ENCODE measurements at places on chromosomes 16 and 17.

DNA sequence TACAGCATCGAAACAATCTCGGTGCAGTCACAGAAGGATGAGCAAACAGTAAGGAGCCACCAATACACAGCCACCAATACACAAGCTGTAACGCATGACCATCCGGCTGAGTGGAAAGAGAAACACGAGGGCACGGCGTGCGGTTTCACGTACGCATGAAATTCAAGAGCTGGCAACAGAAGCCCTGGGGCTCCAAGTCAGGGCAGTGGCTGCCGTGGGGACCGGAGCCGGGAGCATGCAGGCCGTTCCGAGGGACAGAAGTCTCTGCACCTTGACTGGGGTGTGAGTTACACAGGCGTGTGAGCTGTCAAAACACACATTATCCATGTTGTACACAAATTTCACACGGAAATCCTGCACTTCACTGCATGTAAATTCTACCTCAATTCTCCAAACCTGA lies 50.6 kb upstream of the METRNL start:
- DNase-seq = no peak

- no peak for DNase-seq
Observed at GRCh38 chr17:4978726-4979125, 8.7 kb downstream of the CAMTA2 start.

- DNase-seq = no peak
Observed at GRCh38 chr17:66627985-66628384, 206.9 kb upstream of the CACNG5 start.

DNA sequence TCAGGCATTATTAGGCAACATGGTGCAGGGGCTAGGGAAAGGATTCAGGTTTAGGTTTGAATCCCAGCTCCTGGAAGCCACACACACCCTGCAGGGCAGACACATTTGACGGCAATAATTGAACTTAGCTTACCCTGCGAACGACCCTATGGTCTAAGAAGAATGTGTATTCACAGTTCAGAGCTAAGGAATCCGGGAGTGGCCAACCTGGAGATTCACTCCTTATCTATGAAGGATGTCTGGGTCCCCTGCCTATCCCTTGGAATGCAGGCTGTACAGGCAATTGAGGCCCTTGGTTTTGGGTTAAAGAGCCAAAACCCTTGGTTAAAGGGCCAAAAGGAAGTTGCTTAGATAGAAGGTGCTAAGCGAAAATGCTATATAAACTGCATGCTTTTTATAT lies 2.9 kb upstream of the SYT17 start:
- no peak for DNase-seq

DNA sequence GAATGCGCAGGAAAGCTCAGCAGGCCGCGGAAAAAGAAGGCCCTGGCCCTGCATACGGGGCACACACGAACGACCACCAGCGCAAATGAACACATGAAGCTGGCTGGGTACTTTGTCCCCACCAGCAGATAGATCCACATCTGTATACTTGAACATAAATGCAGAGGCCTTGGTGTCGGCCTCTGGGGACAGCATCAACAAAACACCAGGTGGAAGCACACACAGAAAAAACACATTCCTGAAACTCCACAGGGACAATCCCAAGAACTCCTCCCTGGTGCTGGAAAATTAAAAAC lies 606 bp upstream of the ZBTB4 start:
- no peak for DNase-seq

GRCh38 chr17:77128896-77129567 lies 11.7 kb upstream of the SEC14L1 start:
- DNase-seq = no peak

DNA sequence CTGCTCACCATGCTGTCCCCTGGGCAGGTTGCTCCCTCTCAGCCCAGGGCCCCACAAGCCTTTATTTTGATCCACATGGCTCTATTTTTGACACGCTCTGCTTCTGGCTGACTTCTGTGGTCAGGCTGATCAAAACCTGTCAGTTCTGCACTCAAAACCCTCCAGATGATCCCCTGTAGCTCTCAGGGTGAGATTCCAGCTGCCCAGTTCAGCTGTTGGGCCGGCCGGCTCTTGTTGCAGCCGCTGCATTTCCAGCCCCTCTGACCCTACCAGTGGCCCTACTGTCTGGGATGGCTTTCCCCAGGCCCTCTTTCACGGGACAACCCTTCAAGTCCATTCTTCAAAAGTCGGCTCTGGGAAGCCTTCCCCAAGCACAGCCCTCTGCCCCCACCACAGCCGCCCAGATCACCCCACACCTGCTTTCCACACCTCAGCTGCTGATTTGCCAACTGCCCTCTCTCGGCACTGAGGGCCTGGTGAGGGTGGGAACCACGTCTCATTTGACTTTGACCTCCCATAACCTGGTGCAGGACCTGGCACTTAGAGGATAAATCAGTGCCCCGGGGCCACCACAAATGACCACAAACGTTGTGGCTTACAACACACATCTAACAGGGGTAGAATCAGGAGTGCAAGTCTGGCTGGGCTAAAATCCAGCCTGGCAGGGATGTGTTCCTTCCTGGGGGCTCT lies 16.3 kb upstream of the CACNG4 start:
- no peak for DNase-seq

GRCh38 chr17:59832883-59833379 lies 59.8 kb downstream of the TUBD1 start:
- DNase-seq = no peak

DNA sequence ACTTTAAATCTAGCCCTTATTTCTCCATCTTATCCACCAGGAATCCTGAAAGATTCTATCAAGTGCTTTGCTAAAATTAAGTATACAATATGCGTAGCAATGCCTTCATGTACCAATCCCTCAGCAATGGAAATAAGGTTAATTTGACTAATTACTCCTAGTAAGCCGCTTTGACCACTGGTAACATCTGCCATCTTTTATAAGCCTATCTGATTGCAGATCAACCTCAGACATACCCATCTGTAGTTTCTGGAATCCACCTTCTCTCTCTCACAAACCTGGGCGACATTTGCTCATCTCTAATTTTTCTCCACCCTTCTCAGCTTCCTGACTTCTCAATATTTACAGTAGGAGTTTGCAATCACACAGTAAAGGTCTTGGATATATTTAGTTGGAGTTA lies 138.8 kb upstream of the CRHR1 start:
- no peak for DNase-seq

- DNase-seq = no peak
Observed at GRCh38 chr17:5210091-5210490, 18.4 kb upstream of the ZNF594 start.

- no peak for DNase-seq
Observed at GRCh38 chr17:33050611-33051140, 59.0 kb downstream of the SPACA3 start.

GRCh38 chr17:40616592-40616991 lies 31.0 kb downstream of the SMARCE1 start:
- DNase-seq = no peak

GRCh38 chr16:12235110-12235509 lies 258.6 kb downstream of the SNX29 start:
- DNase-seq = no peak

- DNase-seq = no peak
Observed at GRCh38 chr17:16442594-16443510, 27.5 kb downstream of the TRPV2 start.

GRCh38 chr16:70380248-70380918 lies 33.7 kb downstream of the DDX19A start:
- peak; percentile 57 for DNase-seq

GRCh38 chr16:29854520-29855100 lies 8.4 kb downstream of the CDIPT start:
- no peak for DNase-seq

DNA sequence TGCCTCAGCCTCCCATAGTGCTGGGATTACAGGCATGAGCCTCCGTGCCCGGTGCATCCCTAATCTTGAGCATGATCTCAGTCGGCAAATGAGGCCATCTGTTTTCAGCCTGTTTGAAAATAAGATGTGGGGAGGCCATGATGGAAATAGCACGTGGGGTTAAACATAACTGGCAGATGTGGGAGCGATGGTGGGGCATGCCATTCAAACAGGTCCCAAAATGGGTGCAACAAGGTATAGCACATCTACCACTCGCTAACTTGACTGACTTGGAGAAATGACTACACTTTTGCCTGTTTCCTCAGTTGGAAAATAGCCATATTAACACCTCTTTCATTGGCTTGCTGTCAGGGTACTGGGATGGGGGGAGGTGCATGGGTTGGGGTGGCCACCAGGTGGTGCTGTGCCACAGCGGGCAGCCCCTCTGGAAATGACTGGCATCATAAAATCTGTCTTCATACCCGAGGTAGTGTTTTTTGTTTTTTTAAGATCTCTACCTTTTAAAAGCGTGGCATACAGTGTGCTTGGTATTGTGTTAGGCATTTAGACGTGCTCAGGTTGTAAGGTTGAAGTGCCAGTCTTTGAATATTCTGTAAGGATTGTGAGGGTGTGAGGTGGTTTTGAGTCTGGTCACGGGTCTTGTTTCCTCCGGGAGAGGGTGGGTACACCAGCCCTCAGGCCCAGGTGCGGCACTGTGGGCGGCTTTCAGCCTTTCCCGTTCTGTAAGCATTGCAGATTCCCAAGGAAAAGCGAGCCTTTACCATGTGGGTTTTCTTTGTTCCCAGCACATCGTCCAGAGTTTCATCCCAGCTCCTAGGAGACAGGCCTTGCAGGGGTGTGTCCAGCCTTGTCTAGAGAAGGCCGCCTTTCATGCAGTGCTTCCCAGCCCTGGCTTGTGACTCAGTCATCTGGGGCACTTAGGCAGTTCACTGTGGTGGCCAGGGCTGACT lies 2.9 kb upstream of the TTYH2 start:
- DNase-seq = no peak

GRCh38 chr16:48323783-48324775 lies 61.1 kb downstream of the SIAH1 start:
- DNase-seq = no peak

DNA sequence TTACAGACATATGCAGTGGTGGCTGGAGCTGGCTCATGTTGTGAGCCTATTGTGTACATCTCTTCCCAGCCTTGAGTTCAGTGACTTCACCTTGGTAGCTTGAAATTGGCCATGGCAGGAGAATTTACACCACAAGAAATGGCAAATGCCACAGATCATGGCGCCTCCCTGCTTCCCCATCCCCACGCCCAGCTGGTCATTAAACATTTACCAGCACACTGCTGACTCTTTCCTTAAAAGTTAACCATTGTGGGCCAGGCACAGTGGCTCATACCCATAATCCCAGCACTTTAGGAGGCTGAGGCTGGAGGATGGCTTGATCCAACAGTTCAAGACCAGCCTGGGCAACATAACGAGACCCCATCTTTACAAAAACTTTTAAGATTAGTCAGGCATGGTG lies 22.6 kb upstream of the ITGB4 start:
- DNase-seq = no peak

GRCh38 chr16:52456368-52456767 lies 90.6 kb downstream of the TOX3 start:
- DNase-seq = no peak

DNA sequence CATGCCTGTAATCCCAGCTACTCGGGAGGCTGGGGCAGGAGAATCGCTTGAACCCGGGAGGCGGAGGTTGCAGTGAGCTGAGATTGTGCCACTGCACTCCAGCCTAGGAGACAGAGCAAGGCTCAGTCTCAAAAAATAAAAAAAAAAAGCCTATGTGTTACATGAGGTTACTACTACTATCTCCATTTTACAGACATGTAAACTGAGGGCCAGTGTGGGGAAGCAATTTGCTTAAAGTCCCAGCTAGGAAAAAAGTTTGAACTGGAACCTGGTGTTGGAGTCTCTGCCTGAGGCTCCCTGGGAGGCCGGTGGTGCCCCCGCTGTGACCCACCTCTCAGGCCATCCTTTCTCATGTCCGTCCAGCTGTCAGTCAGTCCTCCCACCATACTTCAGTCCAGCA lies 4.5 kb downstream of the SLC13A2 start:
- DNase-seq = no peak

GRCh38 chr17:57477522-57478362 lies 221.4 kb downstream of the MSI2 start:
- no peak for DNase-seq

- DNase-seq = peak; percentile 13
Observed at GRCh38 chr17:28663723-28664122, 1.7 kb downstream of the SUPT6H start.

GRCh38 chr16:21186326-21186691 lies 25.1 kb downstream of the ZP2 start:
- DNase-seq = no peak

DNA sequence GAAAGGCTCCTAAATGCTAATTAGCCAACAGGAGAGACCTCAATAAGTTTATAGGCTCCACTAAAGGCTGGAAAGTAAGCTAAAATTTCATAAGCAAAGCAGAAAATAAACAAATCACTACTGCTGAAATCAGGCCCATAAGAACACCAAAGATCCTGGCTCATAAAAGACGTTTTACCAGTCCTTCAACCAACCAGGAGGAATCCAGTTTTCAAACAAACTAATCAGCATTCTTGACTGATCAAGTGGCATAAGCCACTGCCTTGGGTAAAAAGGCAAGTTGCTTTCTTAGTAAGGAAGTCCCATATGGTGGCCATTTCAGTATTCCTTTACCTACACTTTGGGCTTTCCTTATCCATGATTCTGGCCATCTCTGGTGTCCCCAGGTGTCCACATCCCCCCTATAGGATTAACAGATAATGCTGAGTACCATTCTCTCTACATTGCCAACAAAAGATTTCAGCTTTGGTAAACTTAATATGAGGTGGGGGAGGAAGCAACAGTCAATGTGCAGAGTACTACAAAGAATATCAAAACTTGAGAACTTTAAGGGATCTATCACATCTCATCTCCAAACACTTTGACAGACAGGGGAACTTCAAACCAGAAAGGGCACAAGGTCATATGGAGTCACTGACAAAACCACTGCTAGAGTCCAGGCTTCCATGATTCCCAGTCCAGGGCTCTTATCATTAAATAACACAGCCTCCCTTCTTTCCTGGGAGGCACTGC lies 1.3 kb downstream of the TOM1L2 start:
- no peak for DNase-seq

GRCh38 chr17:72340836-72341235 lies 220.0 kb downstream of the SOX9 start:
- DNase-seq = no peak

DNA sequence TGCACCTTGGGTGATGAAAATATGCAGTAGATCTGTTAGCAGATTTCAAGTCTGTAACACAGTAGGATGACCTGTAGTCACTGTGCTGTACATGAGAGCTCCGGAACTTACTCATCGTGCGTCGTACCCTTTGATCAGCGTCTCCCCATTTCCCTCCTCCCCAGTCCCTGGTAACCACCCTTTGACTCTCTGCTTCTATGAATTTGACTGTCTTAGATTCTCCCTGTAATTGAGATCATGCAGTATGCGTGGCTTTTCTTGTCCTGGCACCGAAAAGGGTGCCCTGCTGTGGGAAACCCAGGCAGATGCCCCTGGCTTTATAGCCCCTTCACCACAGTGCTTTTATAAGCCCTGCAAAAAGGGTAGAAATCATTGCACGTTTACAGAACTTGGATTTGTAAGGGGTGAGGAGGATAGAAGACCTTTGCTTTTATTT lies 20.5 kb downstream of the CLEC16A start:
- DNase-seq = no peak

GRCh38 chr16:49455181-49455990 lies 81.8 kb downstream of the C16orf78 start:
- peak; percentile 42 for DNase-seq

DNA sequence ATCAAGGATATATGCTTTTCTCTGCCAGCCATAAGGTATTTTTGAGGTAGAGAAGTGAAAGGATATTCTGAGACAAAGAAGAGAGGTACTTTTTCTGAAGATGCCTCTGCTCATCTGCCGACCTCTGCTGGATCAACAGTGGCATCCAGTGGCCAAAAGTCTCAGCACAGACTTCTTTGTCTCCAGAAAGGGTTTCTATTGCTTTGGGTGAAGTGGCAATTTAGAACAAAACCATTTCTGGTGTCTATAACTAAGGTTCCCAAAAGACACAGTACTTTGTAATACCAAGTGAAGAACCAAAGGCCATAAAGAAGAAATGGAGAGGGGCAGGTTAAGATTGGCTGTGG lies 155.2 kb upstream of the C17orf78 start:
- DNase-seq = no peak

GRCh38 chr16:75745823-75746222 lies 19.5 kb upstream of the CPHXL start:
- DNase-seq = no peak

All from lower leg skin (tissue), 4 donors.